IMR-90 (cell line): ENCODE measurements at places on chromosomes 16 and 17.

DNA sequence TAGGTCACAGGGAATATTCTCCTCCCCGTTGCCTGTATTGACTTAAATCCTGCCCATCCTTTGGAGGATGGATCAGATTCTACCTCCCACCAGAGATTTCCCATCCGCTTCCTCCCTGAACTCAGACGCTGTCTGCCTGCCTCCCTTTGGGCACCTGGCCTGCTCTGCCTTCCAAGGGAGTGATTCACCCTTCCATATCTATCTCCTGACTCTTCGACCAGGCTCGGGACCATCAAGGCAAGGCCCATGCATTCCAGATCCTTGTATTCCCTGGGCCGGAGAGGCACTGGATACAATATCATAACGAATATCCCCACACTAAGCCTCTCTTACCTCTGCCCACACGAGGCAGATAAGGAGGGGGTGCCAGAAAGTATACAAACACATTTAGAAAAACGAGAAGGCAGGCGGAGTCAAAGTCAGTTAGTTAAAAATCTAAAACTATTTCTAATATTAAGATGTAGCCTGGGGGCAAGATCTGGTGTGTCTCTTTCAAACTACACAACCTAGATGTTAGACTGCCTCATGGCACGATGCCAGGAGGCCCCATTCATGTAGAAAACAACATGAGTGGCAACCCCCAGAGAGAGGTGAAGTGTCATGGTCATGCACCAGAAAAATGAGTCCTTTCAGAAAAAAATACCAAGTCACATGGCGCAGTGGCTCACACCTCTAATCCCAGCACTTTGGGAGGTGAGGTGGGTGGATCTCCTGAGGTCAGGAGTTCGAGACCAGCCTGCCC, 9.2 kb downstream of the PMP22 start:
- peak; percentile 73 for DNase-seq

DNA sequence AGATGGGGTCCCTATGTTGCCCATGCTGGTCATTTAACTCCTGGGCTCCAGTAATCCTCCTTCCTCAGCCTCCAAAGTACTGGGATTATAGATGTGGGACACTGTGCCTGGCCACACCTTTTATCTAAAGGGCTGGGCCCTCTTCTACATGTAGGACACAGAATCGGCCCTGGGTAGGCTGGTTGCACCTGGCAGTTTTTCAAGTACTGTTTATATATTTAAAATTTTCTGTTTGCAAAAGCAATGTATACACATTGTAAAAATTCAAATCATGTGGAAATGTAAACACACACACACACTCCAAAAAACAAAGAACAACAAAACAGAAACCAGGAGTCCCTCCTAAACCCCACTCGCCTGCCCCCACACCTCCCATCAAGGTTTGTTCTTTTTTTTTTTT, 28.1 kb upstream of the SIAH1 start:
- no peak for DNase-seq

DNA sequence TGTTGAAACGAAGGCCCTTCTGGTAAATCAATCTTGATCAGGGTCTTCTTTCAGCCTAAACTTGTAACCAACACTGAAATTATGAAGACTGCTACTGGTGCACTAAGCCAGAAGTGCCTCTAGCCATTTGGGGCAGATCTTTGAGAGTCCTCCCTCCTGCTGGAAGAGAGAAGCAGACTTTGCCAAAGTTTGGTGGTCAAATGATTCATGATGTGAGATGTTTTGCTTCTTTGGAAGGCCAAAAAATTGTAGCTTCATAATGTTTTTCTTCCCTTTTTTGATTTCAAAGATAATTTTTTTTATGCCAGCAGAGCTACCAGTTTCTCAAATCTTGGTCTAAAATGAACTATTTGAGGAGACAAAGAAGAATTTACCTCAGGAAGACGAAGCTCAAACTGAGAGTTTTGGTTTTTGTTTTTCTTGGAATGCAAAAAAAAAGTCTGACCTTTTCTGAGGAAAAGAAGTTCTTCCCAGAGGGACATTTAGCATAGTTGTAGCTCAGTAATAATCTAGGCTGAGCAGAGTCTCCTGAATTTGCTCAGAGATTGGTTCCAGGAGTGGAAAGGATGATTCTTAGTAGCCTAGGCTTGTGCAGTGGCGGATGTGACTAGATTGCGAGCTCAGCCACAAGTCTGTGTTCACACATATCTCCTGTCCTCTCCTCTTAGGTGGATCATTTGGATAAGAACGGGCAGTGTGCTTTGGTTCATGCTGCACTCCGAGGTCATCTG, 50.9 kb downstream of the CYB561 start:
- peak; percentile 73 for DNase-seq

- DNase-seq, result no peak
Measured at GRCh38 chr16:66273053-66273452, 93.4 kb upstream of the CDH5 start.

DNA sequence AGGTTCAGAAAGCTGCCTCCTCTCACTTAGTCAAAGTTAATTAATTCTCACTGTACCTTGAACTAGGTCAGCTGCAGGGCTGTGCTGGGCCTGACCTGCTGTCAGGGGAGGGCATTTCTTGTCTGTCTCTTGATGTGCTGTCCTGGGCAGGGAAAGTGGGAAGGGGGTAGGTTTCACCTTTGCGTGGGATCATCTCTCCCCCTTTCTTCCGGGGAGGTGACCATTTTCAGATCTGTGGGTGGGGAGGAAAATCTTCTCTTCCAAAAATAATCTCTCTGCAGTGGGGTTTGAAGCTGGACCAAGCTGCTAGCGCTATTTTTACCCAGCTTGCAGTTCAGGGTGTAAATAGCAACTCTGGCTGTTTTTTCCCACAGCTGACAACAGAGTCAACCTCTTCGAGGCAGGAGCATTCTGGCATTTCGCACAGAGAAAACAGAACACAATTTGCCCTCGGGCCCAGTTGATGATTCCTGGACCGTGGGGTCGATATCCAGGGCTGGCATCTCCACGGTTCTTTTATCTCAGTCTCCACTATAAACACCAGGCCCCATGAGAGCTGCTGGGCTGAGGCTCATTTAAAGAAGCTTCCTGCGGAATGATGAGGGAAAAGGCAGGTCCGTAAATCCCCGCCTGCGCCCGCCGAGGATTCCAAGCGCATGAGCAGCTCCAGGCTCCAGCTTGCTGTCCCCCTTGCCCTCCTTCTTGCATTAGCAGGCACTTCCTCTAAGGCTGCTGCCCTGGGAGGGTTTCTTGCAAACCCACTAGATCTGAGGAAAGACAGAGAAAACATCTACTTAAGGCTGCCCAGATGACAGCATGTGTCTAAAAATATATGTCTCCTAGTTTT, 93.9 kb downstream of the YPEL2 start:
- DNase-seq, result peak; percentile 57

DNA sequence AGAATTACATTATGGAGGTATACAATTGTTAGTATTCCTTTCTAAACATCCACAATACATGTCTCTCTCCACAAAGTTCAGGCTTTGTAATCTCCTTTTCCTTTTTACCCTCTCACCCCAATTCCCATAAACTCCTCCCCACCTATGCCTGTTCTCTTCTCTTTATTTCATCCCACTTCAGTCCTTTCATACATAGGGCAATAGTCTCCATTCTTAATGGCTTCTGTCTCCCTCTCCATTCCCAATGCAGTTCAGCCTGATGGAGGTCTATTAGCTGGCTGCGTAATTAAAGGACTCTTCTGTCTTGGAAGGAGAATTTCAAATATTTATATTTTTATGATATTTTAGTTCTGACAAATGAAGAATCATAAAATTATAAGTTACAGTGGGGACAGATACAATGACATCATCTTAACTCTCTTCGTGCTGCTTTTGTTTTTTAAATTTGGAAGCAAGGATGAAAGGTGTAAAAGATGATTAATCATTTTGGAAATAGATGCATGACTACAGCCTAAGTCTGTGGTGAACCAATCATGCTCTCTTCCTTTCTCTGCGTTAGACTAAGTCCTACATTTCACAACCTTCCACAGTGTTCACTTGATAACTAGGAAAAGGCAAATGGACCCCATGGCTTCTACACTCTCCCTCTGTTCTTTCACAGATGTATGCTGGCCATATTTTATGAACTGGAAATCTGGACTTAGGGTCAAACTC, 11.2 kb upstream of the FAM20A start:
- no peak for DNase-seq

GRCh38 chr16:86016201-86016965, 117.4 kb downstream of the IRF8 start:
- peak; percentile 70 for DNase-seq

GRCh38 chr16:55661941-55662643, 6.3 kb downstream of the SLC6A2 start:
- no peak for DNase-seq

DNA sequence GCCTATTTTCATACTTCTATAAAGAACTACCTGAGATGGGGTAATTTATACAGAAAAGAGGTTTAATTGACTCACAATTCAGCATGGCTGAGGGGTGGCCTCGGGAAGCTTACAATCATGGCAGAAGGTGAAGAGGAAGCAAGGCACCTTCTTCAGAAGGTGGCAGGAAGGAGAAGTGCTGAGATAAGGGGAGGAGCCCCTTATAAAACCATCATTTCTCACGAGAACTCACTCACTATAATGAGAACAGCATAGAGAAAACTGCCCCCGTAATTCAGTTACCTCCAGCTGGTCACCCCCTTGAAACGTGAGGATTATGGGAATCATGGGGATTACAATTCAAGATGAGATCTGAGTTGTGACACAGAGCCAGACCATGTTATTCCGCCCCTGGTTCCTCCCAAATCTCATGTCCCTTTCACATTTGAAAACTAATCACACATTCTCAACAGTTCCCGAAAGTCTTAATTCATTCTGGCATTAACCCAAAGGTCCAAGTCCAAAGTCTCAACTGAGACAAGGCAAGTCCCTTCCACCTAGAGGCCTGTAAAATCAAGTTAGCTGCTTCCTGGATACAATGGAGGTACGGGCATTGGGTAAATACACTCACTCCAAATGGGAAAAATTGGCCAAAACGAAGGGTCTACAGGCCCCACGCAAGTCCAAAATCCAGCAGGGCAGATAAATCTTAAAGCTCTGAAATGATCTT, 237.7 kb downstream of the CDH13 start:
- no peak for DNase-seq

DNA sequence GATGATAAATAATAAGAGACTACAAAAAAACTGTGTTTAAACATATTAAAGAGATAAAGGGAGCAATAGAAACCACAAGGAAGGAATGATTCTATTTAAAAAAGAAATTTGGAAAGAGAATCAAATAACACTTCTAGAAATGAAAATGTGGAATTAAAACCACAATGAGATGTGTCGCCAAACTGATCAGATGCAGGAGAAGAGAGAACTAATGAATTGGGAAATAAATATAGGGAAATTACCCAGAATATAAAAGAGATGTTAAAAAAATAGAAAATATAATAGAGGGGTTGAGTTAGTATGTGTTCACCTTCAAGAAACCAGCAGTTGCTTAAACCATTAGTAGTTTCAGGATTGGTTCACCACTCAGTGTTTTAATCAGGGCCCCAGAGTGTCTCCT, 48.7 kb upstream of the ADORA2B start:
- DNase-seq, result no peak

- DNase-seq, result peak; percentile 30
Measured at GRCh38 chr16:27389272-27389961, 12.6 kb upstream of the IL21R start.

- no peak for DNase-seq
Measured at GRCh38 chr17:4490637-4491061, 8.0 kb upstream of the SPNS2 start.

DNA sequence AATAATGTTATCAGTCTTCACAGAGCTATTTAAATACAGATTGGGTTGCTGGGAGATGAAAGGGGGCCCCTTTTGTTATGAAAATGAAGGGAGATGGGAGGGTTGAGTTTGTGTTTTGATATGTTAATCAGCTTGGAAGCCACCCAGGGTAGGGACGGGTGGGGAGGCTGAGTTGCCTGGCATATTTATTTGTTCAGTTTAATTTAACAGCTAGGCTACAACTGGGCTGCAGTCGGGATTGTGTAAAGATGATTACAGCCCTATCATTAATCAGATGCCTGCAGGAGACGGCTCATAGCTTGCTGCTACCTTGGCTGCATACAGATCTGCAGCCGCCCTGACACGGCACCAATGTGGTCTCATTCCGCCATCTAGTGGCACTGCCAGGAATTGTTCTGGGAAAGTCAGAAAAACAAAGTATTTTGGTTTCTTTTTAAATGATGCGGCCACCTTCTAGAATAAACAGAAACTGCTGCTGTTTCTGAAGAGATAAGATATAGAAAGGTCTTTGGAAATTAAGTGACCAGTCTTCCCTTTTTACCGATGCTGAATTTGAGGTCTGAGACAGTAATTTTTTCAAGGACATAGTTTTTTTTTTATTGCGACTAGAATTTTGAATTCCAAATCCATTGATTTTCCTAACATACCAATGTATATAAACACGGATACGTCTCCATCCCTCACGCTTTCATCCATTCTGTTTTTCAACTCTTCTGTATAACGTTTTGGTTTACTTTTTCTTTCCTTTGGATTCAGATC, 458.0 kb upstream of the ASIC2 start:
- DNase-seq, result peak; percentile 42

GRCh38 chr16:73384506-73385089, 336.7 kb upstream of the ZFHX3 start:
- no peak for DNase-seq

- peak; percentile 80 for DNase-seq
Measured at GRCh38 chr16:48862087-48862532, 252.1 kb upstream of the N4BP1 start.

- DNase-seq, result peak; percentile 61
Measured at GRCh38 chr17:12693640-12694039, 27.9 kb downstream of the MYOCD start.

DNA sequence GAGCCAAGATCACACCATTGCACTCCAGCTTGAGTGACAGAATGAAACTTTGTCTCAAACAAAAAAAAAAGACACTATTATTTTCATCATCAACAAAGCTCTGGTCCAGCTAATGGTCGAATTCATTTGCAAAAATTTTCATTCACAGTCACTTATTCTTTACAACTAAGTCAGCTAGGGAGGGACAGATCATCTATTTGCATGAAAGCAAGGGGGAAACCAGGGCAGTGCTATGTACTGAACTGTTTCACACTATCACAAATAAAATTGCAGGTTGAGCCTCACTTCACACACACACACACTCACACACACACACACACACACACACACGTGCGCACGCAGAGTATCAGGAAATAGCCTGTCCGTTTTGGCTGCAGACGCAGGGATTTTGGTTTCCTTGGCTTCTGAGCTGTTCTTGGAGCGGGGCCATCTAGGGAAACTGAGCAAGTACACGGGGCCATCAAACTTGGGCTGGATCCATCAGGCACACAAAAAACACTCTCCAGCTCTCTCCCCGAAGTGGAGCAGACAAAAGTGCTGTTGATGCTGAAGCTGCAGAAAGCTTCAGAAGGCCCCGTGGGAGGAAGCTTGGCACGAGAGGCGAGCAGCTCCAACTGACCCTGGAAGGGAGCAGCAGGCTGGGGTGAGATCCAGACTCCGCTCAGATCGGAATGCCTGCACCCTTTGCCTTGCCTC, 44.3 kb upstream of the HELZ start:
- peak; percentile 55 for DNase-seq
